ENCODE measurements at places on chromosomes 2 and 18.
A peak's percentile ranks its signal among the peaks of the same experiment; 100 is the strongest.

DNA sequence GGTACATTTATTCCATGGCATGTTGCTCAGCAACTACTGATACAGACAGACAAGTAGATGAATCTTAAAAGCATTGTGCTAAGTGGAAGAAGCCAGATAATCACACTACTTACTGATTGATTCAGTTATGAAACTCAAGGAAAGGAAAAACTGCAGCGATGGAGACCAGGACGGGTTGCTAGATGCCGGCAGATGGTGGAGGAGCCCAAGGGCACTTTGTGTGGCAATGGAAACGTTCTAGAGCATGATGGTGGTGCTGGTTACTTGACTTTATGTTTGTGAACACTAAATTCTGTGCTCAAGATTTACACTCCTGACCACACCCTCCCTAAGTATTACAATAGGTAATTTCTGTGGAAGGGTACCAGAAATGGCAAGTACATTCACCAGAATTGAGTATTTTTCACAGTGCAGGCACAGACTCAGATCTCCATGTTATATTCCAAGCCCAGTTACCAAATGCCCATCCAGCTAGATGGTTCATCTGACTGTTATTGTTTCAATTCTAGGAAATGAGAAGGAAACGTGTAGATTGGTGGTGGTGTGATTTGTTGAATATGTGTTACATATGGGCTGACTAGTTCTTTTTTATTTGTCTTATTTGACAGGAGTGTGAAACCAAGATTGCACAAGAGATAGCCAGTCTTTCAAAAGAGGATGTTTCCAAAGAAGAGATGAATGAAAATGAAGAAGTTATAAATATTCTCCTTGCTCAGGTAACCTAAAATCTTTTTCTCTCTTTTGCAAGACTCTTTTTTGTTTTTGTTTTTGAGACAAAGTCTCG lies 55.1 kb downstream of the RALBP1 start:
- DNase-seq: no peak

- no peak for DNase-seq
Measured at GRCh38 chr2:181954538-181954883, 31.1 kb upstream of the PPP1R1C start.

GRCh38 chr2:196954001-196954400 lies 27.5 kb upstream of the PGAP1 start:
- DNase-seq: no peak

GRCh38 chr2:28749526-28749925 lies 2.1 kb upstream of the PPP1CB start:
- DNase-seq: no peak

DNA sequence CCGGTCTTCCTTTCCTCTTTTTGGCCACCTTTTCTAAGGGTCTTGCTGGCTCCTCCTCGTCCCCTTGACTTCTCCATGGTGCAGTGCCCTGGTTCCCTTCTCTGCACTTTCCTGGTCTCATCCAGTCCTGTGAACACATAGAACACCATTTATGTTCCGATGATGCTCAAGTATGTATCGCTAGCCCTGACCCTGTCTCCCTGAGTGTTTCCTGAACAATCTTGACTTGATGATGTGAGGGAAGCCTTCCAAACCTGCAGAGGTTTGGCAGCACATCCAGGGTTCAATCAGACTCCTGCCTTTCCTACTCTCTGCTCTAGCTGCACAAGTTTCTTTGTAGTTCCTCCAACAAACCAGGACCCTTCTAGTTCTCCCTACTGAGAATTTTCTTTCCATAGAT lies 132.1 kb downstream of the RGPD3 start:
- DNase-seq: no peak

DNA sequence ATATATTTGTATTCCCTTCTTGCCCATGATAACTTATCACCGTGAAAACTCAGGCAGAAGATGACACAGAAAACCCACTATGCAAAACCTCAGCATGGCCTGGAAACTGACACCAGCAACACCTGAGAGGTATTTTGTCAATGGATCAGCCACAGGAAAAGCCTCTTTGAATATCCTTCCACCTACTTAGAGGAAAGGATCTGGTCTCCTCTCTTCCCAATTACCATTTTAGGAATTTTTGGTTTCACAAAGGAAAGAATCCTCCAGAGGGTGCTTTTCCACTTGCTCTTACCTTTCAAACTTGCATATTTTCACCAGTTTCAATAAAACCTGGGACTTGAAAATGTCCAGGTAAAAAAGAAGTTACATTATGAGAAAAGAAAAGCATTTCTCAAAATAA lies 20.0 kb upstream of the MEIS1 start:
- DNase-seq: no peak

DNA sequence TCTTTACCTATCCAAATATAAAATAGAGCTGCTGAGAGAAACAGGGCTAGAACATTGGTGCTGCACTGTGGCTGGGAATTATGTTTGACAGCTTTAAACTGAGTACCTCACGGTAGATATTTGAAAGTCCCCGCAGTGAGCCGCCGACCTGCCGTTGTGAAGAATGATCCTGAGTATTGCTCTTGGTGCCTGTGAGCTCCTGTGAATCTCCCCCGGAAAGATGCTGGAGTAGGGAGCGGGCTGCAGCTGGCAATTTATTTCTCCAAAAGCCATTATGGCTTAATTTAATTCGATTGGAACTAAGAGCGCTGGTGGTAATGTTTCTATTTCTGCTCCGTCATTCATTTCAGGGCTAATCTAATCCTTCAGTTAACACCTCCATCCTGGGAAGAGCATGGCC lies 129.4 kb upstream of the TPO start:
- no peak for DNase-seq

- no peak for DNase-seq
Measured at GRCh38 chr2:29212009-29212408, 96.8 kb downstream of the CLIP4 start.

DNA sequence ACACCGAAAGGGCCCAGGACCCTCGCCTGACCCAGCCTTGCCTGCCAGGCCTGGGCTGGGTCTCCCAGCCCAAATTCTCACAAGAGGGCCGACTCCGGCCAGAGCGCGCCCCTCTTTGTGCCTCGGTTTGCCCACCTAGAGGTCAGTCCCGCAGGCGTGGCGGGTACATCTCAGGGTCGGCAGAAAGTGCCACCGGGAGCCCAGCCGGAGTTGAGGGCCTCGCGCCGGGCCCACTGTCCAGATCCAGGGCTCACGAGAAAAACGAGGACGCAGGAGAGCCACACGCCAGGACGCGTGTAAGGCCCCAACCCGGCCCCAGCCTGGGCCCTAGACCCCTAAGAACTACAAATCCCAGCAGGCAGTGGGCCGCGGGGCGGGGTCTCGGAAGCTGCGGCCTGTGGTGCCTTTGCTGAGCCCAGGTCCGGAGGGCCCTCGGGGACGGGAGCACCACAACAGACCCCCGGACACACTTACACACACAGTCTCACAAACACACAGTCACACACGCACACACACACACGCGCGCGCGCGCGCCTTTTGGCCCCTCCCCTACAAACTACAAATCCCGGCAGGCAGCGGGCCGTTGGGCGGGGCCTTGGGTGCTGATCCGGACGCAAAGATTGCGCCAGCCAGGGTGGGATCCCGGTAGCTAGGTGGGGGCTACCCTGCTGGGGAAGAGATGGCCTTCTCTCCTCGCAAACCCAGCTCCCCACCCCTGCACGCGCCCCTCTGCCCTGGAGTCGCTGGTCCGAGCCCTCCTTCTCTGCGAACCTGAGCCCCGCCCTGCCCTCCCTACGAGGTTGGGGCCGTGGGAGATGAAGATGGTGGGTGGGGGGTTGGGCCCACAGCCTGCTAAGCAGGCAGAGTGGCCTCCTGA lies at the start of gene SH2D6:
TSS of gene SH2D6 (plus strand) at position 583 of the 877 bp plus-strand sequence. CDS start 10,752 bp downstream, outside the sequence.
- peak; percentile 65 for DNase-seq

GRCh38 chr2:172711110-172711509 lies 24.5 kb upstream of the RAPGEF4 start:
- no peak for DNase-seq

DNA sequence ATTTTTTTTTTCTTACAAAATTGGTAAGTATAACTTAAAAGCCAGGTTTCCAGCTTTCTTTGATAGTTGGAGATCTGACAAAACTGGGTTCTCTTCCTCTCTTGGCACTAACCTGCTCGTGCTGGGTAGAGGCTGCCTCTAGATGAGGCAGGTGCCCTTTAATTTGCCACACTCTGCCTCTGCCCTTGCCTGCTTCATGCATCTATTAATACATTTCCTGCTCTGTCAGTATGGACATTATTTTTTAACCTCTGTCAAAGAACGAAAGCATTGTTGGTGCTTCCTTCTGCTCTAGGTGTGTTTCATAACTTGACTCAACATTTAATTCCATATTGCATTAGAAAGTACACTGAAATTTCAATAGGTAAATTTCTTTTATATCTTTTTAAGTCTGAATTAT lies 490.7 kb upstream of the ZEB2 start:
- DNase-seq: no peak

GRCh38 chr2:171390941-171391516 lies 42.8 kb downstream of the METTL8 start:
- DNase-seq: no peak

- DNase-seq: no peak
Measured at GRCh38 chr2:85851253-85852151, 37.3 kb downstream of the ST3GAL5 start.

DNA sequence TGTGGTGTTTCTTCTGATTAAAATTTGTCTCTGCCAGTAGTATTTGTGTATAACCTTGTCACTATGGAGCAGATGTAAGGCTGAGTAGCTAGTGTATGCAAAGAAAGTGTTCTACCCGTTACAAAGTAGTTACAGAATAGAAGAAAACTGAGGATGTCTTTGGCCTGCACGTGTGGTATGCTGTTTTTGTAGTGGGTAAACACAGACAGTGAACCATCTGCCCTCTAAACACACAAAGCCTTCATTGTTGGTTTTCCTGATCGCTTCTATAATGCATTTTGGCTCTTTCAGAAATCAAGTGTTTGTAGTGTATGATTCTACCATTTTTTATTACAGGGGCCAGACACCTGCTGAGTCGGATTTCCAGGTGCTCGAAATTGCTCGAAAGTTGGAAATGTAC lies 61.5 kb downstream of the FARP2 start:
- no peak for DNase-seq

- no peak for DNase-seq
Measured at GRCh38 chr2:203399031-203399430, 70.8 kb downstream of the ABI2 start.

GRCh38 chr18:40925071-40925541 lies 1029.9 kb upstream of the PIK3C3 start:
- DNase-seq: no peak

DNA sequence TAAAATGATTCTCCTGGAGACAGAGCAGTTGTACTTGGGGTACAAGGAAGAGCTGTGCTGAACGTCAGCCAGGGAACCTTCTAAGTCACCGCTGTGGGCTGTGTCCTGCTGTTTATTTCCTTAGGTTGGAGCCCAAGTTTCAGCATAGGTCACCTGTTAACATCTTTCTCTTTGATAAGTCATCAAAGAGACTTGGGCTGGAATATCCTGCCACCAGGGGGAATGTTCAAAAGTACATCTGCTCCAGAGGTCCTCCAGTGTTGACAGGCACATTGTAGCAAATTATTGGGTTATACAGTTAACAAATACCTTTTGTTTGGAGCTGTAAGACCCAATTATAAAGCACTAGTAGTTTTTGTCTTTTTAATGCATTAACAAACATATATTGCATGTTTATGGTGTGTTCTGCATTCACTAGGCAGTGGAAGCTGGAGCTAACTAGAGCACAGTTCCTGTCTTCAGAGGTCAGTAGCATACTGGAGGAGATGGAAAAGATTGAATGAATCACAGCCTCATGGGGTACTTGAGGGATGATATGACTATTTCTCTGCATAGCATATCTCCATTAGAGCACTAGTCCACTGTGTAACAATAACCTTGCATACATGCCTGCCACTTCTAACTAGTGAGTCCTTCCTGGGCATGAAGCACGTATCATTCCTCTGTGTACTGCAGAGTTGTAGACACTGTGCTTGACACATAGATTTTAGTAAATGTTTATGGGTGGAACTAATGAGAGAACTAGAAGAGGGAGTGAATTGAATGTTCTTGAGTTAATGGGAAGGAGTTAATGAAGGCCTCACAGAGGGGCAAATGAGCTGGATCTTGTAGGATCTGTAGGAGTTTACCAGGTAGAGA lies 182.1 kb downstream of the AGAP1 start:
- DNase-seq: no peak

- DNase-seq: no peak
Measured at GRCh38 chr2:124482044-124482443, 457.0 kb downstream of the CNTNAP5 start.

DNA sequence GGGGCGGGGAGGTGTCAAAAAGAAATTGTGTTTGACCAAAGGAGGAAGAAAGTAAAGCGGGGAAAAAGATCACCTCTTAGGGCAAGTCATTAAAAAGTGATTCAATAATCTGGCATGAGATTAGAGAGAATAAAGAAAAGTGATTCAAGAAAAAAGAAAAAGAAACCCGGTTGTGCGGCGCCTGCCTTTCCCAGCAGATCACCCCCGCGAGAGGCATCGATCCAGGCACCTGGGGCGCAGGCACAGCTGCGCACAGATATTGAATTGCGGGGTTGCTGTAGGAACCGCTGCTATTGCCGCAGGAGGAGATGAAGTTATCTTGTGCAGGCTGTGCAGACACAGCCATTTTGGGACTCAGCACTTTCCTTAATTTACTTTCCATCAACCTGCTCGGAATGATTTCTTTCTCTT lies 71.2 kb downstream of the PLB1 start:
- peak; percentile 33 for DNase-seq

DNA sequence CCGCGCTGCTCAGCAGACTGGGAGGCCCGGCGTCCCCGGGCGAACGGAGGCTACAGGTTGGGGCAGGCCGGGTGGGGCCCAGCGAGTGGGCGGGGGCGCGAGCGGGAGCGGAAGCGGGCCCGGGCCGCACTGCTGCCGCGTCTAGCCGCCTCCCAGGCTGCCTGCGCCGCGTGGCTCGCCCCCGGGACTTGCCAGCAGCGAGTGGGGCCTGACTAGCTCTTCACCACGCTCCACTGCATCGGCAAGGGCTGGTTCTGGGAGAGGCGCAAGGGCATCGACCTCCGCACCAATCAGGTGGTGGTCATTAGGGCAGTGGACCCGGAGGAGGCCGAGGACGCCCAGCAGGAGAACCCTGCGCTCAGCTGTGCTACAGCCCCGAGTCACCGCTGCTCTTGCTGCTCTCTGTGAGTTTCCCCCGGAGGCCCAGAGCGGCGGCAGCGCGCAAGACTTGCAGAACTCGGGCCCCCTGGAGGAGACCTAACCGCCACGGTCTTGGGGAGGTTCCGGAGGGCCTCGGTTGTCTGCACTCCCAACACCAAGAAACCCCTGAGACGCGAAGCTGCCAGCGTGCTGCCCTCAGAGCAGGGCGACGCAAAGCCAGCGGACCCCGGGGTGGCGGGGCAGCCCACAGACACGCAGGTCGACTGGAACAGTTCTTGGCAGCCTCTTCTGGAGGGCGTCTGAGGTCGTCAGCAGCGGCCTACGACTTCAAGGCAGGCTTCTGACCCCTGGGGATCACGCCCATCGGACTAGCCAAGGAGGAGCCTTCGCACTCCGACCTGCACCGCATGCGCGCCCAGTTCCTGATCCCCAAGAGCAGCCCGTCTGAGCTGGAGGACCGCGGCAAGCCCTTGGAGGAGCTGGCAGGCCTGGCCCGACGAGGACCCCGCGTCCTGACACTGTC lies 27.2 kb upstream of the PTPN2 start:
- peak; percentile 58 for DNase-seq

DNA sequence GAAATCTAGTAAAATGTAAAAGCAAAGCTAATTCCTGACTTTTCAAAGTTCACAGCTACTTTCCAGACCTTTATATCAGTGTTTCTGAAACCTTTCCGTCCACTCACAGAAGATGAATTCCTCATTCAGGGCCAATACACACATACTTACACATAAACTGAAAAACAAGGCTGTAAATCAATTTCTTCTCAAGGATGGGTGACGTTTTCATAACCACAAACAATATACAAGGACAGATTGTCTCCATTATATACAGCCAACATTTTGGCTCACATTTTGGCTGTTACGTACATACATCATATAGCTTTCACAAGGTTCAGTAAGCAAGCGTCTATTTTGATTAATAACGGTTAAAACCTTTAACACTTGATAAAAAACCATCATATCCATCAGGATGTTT lies 1.4 kb downstream of the RPRD1A start:
- DNase-seq: no peak
